ENCODE measurements at places on chromosomes 1 and 21.

GRCh38 chr1:205450448-205450847, 5.4 kb downstream of the BLACAT1 start:
- no peak for DNase-seq

GRCh38 chr1:2428490-2428889, 16.1 kb upstream of the PEX10 start:
- DNase-seq = no peak

- no peak for DNase-seq
Measured at GRCh38 chr21:42269386-42269785, 45.8 kb downstream of the TFF3 start.

DNA sequence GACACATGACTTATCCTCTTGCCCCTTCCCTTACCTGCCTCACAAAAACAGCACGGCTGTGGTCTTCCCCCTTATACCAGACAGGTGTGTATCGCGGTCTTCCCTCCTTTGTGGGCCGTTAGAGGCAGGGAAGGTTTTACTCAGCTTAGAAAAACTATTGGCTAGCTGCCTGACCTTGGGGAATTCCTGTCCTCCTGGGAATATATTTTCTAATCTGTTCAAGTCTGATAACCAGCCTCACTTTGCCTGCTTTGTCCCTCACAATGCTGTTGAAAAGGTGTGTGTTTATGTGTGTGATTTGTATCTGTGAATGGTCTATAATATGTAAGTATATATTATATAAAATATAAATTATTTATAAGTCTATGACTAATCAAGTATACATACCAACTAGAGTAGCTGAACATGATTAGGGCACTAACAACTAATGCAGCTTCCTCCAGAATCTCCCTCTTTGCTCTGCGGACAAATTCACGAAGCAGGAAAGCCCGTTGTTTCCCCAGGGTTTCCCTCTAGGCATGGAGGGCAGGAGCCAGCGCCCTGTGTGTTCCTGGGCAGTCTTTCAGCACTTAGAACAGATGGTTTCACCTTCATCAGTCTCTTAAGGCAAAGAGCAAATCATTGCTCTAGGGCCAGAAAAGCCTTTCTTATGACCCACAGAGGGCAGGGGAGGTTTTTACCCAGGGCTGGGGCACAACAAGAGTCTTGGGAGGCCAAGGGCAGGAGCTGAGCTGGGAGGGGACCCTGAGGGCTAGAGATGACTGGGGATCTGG, 25.6 kb downstream of the SLC26A9 start:
- DNase-seq = no peak

- no peak for DNase-seq
Measured at GRCh38 chr21:33412832-33413519, 9.8 kb downstream of the IFNGR2 start.

GRCh38 chr1:204792354-204792692, 78.3 kb upstream of the NFASC start:
- DNase-seq = no peak

GRCh38 chr1:90911353-90911752, 110.5 kb downstream of the ZNF644 start:
- DNase-seq = no peak

DNA sequence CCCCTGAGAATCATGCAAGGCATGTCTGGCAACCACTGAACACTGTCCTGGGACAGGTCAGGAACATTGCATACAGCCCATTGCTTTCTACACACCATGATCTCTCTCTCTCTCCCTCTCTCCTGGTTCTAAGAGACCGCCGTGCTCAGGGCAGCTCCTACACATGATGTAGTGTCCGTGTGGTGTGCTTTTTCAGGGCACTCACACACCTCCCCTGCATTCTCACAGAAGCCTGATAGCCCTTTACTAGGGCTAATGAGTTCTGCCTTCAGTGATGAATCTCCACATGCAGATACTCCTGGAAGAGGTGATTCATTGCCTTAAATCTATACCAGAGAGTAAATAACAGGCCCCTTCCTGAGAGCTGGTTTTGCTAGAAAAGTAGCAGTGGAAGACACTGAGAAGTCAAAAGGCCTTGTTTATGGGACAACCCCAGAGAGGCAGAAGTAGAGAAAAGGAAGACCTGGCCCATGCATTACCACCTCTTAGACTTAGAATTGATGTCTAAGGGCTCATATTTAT, 7.2 kb upstream of the OLFML2B start:
- no peak for DNase-seq

- DNase-seq = no peak
Measured at GRCh38 chr1:30969903-30970302, 61.3 kb upstream of the SDC3 start.

DNA sequence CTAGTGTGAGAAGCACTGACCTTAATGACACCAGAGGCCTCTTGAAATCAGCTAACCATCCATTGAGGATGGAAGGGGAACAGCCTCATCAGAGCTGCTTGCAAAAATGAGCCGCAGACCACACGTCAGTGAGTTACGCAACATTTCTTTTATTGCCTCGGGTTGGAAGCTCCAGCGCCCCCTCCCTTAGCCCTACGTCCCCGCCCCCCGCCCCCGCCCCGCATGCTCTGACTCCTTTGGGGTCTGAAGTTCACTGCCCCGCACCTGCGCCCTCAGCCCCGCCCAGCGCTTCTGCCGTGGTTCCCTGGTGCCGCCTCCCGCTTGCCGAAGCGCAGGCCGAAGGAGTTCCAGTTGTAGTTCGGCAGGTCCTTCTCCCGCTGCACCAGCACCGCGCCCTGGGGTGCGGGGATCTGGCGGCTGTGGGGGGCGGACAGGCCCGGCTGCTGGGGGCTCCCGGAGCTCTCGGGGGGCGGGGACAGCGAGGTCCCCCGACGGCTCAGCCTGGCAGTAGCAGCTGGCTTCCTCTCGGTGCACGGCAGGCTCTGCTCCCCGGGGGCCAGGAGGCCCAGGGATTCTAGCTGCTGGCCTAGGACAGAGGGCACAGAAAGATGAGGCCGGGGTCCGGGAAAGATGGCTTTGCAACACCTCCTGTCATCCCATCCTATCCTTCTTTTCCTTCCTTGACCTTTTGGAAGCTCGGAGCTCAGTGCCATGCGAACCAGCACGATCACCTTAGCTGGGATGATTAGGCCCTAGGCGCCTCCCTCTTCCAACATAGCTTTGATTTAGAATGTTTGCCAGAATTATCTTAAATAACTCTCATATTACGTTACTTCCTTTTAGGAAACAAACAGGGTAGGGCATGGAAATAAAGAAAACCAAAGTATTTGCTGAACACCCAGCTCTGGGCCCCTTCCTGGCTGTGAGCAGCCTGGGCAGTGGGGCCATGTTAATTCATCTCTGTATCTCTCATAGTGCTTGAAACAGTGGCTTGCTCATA, 5.8 kb downstream of the KISS1 start:
- no peak for DNase-seq

- DNase-seq = no peak
Measured at GRCh38 chr21:16162953-16163352, 433.2 kb downstream of the USP25 start.

GRCh38 chr1:201116091-201116490, 3.9 kb upstream of the CACNA1S start:
- no peak for DNase-seq

- DNase-seq = no peak
Measured at GRCh38 chr1:27648602-27649305, 13.8 kb upstream of the FGR start.

DNA sequence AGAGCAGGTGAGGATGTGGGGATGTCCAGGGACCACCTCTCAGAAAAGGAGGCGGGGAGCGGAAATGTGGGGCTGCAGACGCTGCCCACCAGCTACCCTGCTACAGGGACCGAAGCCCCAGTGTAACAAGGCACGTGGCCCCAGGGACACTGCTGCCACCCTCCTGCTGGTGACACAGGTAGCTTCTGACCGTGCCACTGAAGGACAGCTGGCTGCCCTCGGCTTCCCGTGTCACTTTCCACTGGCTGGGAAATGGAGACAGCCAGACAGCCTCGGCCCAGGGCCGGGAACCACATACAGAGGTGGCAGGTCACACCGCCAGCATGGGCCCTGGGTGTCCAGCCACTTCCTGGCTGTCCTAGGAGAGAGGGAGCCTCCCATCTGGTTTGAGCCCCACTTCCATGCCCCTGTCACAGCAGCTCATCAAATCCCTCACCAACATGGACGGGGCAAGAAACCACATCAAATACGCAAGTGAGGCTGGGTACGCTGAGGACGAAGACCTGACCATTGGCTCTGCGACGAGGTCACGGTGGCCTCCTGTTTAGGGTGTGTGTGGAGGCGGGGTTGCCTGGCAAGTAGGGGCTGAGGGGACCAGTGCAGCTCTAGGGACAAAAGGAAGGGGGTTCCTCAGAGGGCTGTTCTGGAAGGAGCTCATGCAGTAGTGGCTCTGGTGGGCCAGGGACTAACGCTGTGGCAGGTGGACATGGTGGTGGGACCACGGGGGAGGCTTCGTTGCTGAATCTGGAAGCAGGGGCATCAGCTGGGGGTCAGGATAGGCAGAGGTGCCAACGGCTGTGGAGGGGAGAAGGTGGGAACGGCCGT, 5.0 kb downstream of the PEX10 start:
- DNase-seq = no peak

- DNase-seq = no peak
Measured at GRCh38 chr1:53645690-53646078, 93.3 kb downstream of the GLIS1 start.

GRCh38 chr1:93615582-93616150, 66.0 kb downstream of the BCAR3 start:
- no peak for DNase-seq
